ENCODE measurements at places on chromosomes 3 and 15.
A peak's percentile ranks its signal among the peaks of the same experiment; 100 is the strongest.

- DNase-seq, result no peak
Observed at GRCh38 chr15:69751147-69751546, 298.5 kb downstream of the RPLP1 start.

GRCh38 chr3:197555281-197556261, at the start of gene BDH1:
TSS of gene BDH1 (minus strand) at chr3:197555968. CDS start at chr3:197546443, 9,525 bp downstream.
- peak; percentile 86 for DNase-seq

GRCh38 chr3:142319094-142319493, 93.7 kb upstream of the GK5 start:
- DNase-seq, result no peak

- no peak for DNase-seq
Observed at GRCh38 chr3:39671116-39671515, 138.3 kb upstream of the MYRIP start.

- DNase-seq, result no peak
Observed at GRCh38 chr3:51271172-51271571, 113.9 kb upstream of the MANF start.

- no peak for DNase-seq
Observed at GRCh38 chr3:66451766-66452165, 49.1 kb downstream of the LRIG1 start.

DNA sequence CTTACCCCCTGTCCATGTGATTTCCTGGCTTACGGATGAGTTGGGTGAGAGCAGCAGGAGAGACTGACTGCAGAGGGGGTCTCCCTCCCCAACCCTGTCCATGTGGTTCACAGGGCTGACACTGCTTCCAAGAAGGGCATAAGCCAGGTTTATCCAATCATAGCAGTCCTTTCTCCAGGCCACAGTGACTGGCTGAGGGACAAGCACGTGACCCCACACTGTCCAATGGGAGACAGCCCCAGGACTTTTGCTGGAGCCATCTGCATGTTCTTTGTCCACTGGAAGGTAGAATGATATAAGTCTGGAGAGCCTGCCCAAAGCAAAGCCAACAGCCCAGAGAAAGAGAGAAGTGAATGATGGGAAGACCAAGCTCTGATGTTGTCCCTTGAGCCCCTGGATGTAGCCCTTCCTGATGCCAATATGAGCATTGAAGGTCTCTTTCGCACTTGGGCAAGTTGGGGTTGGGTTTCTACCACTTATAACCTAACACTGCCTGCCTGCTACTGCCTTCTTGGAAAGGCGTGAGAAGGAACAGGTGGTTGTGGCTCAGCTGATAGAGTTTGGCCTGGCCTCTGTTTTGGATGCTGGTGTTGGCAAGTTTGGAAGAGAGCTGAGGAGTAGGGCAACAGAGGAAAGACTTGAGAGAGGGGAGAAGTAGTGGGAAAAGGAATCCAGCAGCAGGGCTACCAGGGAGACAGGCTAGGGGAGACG, 41.3 kb upstream of the GRIP2 start:
- no peak for DNase-seq

GRCh38 chr15:28975766-28976179, 90.0 kb downstream of the APBA2 start:
- peak; percentile 69 for DNase-seq

GRCh38 chr3:16148783-16149182, 25.7 kb upstream of the GALNT15 start:
- DNase-seq, result no peak

DNA sequence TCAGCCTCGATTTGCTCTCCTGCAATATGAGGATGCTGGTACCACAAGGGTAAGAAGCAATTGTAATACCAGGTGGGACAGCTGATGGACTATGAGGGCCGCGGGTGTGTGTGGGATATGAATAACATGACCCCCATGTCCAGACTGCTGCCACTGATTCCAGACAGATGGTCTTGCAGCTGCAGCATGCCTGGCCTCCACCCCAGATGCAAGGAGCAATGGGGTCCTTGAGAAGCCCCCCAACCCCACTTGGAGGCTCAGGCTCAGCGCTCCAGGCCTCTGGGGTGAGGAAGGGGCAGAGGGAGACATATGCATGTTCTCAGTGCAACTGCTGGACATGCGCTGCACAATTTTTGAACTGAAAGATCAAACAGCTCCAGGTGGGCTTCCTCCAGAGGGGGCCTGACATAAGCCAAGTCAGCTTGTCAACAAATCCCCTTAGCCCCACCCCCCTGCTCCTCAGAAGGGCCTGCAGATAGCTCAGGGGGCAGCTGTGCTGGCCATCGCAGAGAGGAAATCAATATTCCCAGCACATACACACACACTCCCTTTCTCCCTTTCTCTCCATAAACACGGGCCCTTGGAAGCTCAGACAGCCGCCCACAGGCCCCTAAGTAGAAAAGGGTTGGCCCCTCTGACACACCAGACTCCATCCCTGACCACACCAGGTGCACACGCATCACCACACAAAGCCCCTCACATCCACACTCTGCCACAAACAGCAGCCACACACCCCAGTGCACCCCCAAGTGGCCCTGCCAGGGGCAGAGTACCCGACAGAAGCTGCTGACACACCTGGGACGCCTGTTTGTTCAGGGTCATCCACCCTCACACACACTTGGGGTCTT, 107.0 kb downstream of the IQSEC1 start:
- DNase-seq, result no peak
